ENCODE measurements at places on chromosomes 11 and 22. TPM values are rescaled to one million over a fixed set of nuclear protein-coding genes. Genes with fewer than 3 reads are reported as not detected.

CHRDL2 gene
- total RNA-seq, result not detected

RBM7 gene
- total RNA-seq, result 36.8 TPM

TSSK2 gene
- total RNA-seq, result not detected

THY1 gene
- total RNA-seq, result 0.20 TPM

PGR gene
- total RNA-seq, result not detected

CECR2 gene
- under 0.01 TPM for total RNA-seq

C11orf91 gene
- not detected for total RNA-seq

CDC42EP2 gene
- 10.1 TPM for total RNA-seq

CHRM1 gene
- not detected for total RNA-seq

OR52I2 gene
- not detected for total RNA-seq

YDJC gene
- 12.0 TPM for total RNA-seq
